H54 (cell line): ENCODE measurements at places on chromosomes 11 and 22.

DNA sequence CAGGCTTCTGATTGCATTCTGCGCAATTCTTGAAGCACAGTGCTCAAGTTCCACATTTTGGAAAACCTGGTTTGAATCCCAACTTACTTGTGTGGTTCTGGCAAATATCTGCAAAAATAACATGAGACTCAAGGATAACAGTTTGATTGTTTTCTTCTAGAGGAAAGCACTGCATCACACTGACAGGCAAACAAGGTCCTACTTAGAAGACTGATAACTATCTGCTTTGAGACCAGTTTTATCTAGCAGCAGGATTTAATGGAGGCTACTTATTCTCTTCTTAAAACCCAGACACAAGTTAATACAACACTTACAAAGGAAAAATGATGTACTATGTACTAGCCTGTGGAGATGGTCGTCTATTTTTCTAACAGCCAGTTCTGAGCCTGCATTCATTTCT lies 41.4 kb downstream of the RIC3 start:
- DNase-seq, result no peak

- DNase-seq, result no peak
Measured at GRCh38 chr11:90646706-90647105, 423.9 kb upstream of the CHORDC1 start.

DNA sequence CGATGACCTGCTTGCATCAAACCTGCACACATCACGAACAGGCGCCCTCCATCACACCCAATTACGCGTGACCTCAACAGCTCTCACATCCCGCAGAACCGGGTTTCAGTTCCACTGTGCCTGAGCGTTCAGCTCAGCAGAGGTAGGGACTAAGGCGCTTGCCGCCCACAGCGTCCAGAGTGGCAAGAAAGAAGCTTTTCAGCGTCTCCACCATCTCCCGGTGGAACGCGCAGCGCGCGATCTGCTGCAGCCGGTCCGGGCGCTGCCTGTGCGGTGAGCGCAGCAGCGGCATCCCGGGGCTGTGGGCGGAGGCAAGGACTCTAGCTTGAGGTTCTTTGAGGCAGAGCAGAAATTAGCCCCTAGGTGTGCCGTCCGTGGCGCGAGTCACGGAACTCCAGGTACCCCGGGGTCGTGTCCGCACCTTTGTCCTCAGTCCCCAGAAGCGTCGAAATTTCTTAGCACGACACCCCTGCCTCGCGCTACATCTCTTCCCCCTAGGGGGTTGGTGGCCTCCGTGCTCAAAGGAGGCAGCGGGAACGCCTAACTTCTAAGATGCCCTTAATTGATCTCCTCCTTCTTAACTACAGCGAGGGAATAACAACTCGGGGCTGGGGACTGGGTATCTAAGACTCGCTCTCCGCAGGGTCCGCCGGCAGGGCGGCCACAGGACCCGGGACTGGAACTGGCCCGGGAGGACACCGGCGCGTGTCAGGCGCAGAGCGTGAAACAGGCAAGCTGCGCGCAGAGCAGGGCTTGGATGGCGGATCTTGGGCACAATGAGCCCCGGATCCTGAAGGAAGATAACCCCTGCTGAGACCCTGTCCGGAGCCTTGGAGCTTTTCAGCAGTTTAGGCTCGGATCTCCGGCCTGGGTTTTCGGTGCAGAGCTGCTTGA lies 1.7 kb upstream of the CALCA start:
- no peak for DNase-seq

DNA sequence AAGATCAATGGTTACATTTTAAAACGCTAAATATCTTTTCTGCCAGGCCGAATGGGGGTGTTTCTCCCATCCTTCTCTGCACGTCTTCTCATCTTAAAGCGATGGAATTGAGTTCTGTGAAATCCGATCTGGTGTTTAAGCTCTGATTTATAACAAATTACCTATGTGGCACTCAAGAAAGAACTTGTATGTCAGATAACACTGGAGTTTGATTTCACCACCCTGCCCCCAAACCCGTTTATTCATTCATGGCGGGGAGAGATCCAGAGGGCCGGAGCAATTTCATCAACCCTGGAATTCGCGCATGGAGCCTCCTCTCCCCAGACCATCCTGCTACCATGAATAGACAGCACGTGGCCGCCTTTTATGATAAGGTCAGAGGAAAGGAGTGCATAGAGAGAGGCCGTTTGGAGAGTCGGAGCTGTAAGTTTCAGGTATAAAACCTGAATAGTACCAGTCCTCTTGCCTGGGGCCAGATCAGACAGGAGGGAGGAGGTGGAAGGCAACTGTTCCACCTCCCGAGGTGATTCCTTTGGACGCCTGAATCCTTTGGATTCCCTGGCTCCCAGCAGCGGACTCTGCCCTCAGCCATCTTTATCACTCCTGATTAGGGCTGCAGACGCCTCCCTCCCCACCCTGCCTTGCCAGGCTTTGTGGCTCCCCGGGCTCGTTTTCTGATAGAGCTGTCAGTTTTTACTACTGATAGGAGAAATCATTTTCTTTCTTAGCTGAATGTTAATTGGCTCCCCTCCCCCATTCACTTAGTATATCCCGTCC lies 27.3 kb upstream of the NFAM1 start:
- no peak for DNase-seq

DNA sequence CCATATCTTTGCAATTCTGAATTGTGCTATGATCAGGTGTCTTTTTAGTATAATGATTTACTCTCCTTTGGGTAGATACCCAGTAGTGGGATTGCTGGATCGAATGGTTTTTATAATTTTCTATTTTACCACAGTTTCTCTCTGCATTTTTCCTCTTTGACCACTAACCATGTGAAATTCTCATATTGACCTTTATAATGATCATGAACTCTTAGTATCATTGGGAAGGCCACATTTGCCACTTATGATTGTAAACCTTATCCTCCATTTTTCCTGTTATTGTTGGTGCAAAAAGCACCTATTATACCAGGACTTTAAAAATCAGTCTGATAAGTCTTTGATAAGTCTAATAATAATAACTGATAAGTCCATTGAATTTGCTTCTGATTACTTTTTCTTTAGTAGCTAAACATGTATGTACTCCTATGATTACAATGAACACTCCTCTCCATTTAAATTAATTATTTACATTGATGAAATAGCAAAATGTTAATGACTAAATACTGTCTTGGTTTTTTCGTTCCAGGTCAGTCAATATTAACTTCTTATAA lies 9.6 kb downstream of the NEAT1 start:
- DNase-seq, result no peak

- DNase-seq, result no peak
Measured at GRCh38 chr11:6319001-6319703, 1.1 kb downstream of the CAVIN3 start.

DNA sequence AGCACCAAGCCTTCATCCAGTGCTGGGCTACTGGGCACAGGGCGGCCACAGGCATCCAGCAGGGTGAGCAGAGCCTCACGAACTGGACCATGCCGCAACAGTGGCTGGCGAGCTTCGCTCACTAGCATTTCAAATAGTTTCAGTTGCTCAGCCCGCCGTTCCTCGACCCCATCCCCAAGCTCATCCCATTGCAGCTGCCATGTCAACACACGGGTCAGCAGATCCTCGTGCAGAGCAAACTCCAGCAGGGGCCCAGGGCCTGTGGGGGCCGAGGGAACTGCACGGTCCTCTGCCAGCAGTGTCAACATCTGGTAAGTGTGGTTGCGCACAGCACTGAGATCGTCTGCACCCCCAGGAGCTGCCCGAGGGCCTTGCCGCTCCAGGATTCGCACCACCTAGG lies 10.6 kb downstream of the FHIP1B start:
- DNase-seq, result no peak

DNA sequence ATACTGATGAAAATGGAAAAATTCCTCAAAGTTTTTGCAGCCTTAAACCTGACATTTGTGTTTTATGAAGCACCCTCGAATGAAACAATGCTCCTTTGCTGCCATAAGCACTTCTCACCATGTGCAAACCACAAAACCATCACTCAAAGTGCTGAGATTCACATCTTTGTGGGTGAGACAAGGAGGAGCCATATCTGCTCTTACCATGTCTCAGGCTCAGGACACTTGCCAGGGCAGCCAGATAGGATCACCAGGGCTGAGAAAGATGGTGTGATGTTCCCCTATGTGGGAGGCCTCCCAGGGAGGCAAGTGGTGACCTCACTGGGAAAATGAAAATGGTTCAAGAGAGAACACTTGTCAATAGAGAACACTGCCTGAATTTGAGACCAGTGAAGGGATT lies 120.4 kb downstream of the CCDC34 start:
- DNase-seq, result no peak

- DNase-seq, result no peak
Measured at GRCh38 chr11:134153147-134153905, 70.4 kb downstream of the NCAPD3 start.

DNA sequence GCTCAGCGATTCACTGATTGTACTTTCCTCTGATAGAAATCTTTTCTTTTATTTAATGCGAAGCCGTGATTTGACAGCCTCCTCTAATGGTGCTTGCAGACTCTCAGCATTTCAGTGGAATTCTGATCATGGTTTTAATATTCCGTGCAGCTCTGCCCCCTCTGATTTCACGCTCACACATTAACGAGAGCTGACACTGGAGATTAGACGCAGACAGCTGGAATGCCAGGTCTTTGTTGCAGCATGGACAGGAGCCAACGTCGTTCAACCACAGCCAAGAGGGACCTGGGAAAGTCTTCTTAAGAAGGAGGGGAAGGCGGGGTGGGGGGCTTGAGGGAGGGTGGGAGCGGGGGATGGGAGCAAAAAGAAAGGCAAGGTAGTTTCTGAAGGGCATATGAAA lies 186.4 kb downstream of the BLID start:
- no peak for DNase-seq

DNA sequence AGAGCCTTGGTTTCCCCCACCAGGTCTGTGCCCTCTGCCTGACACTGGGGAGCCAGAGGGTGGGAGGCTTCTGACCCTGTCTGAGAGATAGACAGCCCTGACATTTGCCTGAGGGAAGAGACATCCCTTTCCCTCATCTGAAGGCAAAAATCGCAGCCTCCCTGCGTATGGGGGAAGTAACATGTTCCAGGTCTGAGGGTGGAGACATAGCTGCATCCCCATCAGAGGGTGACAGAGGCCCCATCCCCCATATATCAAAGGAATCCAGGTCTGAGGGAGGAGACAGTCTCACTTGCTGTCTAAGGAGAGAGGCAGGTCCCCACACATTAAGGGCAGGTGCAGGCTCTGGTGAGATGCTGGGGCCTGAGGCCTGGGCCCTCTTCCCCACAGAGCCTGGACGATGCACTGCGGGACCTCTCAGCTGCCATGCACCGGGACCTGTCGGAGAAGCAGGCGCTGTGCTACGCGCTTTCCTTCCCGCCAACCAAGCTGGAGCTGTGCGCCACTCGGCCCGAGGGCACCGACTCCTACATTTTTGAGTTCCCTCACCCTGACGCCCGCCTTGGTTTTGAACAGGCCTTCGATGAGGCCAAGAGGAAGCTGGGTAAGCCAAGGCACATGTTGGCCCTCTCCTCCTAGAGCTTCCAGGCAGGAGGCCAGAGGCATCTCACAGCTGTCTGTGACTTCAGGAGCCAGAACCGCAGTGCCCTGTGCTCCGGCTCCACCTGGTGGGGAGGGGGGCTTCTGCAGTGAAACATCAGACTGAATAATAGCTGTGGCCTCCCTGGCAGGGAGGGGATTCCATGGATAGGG lies 16.1 kb upstream of the RELT start:
- no peak for DNase-seq

- no peak for DNase-seq
Measured at GRCh38 chr11:61546663-61547062, 34.2 kb downstream of the SYT7 start.

DNA sequence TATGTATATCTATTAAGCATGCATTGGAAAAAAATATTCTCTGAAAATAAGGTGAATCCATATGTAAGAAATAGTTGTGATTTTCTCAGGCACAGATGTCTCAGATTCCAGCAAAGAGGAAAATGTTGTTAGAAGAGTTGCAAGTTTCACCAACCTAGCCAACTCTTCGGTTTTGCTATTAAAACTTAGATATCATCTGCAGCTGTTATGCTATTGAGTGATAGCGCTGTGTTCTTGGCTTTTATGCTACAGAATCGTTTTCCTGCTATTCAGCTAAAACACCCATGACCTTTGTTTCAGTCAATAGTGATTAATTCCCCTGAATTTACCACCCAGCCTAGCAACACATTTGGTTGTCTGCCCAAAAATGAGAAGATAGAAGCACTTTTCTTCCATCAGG lies 795.6 kb upstream of the ANO3 start:
- no peak for DNase-seq

GRCh38 chr11:75199412-75199955 lies 41.1 kb upstream of the TPBGL start:
- no peak for DNase-seq

DNA sequence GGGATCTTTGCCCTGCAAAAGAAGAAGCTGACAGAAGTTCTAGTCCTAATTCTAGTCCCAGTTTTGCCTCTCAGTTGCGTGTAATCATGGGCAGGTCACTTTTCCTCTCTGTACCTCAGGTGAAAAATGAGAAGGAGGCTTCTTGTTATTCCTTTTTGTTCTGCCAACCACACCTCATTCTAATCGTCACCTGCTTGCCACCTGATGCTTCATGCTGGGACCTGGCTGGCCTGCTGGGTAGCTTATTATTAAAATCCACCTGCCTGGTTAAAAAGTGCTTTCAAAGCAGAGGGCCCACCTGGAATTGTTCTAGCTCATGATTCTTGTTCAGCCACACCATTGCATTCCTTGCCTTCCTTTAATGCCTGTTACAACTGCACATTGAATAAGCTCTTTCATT lies 8.4 kb upstream of the ALG8 start:
- no peak for DNase-seq

DNA sequence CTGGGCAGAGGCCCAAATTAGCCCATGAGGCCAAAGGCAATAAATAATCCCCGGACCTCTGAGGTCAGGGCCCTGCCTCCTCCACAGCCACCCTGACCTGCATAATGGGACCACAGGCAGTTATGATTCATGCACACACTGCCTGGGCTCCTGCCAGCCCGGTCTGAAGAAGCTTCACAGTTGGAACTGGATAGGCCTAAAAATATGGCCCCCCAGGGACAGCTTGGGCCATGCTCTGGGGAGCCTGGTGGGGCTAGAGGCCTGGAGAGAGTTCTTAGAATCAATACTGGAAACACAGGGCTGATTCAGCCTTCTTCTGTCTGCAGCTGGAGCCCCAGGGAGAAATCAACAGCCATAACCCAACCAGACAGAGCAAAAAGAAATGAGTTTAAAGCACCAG lies 112.8 kb upstream of the CADM1 start:
- no peak for DNase-seq

GRCh38 chr11:68806931-68807844 lies 34.5 kb downstream of the CPT1A start:
- DNase-seq, result peak; percentile 41

DNA sequence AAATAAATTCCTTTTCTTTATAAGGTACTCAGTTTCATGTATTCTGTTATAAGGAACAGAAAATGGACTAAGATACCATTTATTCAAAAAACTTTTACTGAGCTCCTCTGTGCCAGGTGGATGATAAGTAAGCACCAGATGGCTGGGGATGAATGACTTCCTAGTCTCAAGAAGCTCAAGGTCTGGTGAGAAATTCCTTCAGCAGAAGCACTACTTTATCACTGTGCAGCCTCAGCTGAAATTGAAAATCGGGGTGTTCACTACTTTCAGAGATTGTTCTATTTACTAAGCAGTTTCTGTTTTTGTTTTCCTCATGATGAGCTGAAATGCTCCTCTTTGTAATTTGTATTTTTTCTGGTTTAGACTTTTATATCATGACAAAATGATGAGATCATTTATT lies 7.8 kb downstream of the LDHAL6A start:
- no peak for DNase-seq
